ENCODE measurements at places on chromosomes 2 and 18.

DNA sequence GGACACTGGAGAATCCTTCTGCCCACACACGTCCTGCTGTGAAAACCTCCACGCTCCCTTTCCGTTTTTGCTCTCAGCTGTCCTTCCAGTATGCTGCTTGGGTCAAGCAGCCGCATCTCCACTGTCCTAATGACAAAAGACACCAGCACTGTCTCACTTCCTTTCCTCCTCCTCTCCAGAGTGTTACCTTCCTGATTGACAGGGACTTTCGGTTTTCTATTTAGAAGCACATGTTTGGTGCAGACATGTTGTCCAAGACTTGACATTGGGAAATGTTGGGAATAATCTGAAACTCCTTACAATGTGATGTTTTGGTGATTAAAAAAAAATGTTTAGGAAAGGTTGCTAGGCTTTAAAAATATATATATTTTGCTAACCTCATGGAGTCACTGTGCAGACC lies 226.6 kb downstream of the FAM210A start:
- DNase-seq, result no peak

GRCh38 chr2:233005096-233005495 lies 8.0 kb downstream of the NGEF start:
- no peak for DNase-seq

DNA sequence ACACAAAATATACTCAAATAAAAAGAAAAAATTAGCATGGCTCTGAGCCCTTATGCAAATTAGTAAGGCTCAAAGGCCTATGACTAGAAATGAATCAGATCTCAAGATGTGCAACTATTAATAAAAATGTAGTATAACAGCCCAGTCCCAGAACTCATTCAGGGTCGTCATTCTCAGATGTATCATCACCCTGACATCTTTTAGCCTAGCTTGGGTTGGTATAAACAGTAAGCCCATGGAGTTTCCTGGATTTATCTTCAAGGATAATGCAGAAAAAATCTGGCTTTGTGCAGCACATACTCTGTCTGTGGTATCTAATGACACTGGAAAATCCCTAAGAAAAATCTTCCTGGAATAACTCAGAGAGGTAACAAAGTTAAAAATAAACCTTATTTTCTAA lies 239.3 kb downstream of the ZNF385B start:
- no peak for DNase-seq

GRCh38 chr2:9473985-9474360 lies 378 bp upstream of the IAH1 start:
- DNase-seq, result no peak

- no peak for DNase-seq
Measured at GRCh38 chr2:202196727-202197126, 41.7 kb downstream of the SUMO1 start.

DNA sequence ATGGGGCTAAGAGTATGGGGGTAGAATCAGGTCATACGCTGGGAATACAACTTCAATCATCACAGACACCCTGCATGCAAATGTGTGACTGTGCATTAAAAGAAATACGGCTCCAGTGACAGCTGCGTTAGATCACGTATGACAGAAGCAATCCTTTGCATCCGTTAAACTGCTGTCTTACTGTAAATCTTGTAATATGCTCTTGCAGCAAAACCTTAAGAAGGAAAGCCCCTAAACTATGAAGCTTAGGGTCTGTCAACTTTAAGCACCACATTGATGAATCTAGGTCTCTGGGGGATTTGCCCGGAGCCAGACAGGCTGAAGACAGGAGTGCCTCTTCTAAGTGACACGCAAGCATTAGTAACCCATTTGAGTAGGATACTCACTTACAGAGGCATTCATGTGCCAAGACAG lies 84.7 kb upstream of the EML6 start:
- DNase-seq, result no peak

DNA sequence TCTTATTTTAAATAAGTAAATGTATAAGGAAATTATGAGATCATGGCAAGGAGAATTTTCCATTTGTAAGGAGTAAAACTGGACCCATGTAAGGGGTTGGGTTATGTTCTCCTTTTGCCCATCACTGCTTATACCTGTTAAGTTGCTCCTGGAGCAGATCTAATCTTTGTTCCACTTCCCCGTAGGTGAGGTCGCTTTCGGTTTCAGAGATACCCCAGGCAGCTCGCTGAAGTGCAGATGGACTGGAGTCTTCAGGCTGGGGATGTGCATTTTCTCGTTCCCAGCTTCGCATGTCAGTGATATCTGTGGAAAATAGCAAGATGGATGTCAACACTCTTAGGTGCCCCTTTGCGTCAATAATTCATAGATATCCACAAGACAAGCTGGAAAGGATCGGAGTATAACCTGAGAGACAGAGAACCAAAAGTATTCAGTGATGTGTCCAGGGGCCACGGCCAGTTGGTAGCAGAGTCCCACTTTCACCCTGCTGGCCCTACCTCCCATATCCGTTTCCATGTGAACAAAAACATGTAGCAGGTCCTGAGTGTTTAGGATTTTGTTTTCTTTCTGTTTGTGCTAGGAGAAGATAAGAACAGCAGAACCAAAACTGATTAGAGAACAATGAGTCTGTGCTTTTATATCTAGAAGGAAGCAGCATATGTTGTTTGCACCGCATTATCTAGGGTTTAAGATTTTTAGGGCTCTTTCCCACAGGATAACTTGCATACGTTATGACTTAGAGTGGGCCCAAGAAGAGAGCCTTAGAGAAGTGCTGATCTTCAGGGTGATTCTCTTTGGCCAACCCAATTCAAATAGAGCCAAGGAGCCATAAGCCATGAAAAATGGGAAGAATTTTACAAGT lies 36.0 kb downstream of the GCA start:
- DNase-seq, result no peak
